ENCODE measurements at places on chromosomes 7 and 10.

DNA sequence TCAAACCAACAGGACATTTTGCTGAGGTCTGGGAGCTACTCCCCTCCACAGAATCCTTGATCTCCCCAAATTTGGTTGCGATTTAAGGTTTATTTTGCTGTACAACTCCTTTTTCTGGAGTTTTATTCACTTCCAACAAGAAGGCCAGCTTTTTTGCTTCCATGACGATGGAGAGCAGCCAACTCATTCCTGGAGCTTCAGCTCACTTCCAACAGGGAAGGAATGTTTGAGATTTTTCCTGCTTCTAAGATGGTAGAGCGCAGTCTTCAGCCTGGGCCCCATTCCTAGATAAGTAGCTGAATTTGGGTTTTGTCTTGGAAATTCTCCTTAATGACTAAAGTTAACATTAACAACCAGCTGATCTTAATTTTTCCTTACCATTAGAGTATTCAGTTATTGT, 30.9 kb upstream of the CREB3L2 start:
- DNase-seq, result no peak

- no peak for DNase-seq
Observed at GRCh38 chr7:99451936-99452335, 13.2 kb downstream of the CPSF4 start.

- DNase-seq, result no peak
Observed at GRCh38 chr10:364267-364775, 229.1 kb downstream of the ZMYND11 start.

- no peak for DNase-seq
Observed at GRCh38 chr10:31707093-31708039, 221.3 kb downstream of the ARHGAP12 start.

DNA sequence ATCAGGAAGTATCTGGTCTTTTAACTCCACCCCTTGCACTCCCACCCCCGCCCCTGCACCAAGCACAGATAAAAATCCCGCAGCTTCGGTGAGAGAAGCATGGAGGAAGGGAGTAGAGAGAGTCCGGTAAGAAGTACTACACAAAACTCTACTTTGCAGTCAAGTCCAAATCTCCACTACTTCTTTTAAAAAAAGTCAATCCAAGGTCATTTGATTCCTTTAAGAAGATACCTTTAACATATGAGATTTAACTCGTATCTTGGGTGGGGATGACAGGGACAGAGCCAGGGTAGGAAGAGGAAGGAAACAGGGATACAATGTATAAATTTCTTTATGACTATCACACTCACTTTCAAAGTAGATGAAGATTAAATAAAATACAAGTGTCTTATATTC, 132.1 kb downstream of the NRBF2 start:
- DNase-seq, result peak; percentile 30

DNA sequence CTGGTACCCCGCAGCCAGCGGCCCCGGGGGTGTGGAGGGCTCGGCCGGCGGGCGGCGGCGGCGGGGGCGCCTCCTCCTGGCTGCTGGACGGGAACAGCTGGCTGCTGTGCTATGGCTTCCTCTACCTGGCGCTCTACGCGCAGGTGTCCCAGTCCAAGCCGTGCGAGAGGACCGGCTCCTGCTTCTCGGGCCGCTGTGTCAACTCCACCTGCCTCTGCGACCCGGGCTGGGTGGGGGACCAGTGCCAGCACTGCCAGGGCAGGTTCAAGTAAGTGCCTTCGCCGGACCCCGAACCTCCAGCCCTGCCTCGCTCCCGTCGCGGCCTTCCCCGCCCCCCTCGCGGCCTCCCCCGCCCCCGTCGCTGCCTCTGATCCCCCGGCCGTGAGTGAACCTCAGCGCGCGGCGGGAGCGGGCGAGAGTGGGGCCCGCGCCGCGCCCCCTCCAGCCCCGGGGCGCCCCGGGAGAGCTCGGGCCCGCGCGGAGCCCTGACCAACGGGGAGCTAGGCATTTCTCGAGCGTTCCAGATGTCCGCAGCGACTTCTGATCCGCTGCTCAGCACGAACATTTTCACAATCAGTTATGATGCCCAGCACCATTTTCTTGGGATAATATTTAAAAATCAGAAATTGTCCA, 727 bp downstream of the ATRNL1 start:
- peak; percentile 65 for DNase-seq

DNA sequence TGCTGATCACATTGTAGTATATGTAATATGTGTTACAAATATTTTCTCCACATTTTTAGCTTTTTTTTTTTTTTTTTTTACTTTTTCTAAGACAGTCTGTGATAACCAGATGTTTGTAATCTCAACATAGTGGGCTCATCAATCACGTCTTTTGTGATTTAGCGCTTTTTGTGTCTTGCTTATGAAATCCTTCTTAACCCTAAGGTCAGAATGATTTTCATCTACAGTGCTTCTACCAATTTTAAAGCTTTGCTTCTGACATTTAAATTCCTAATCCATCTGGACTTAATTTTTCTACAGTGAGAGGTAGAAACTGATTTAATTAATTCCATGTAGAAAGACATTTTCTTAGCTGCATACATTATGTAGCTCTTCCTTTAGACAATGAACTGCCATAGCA, 626.4 kb downstream of the TNS3 start:
- no peak for DNase-seq

DNA sequence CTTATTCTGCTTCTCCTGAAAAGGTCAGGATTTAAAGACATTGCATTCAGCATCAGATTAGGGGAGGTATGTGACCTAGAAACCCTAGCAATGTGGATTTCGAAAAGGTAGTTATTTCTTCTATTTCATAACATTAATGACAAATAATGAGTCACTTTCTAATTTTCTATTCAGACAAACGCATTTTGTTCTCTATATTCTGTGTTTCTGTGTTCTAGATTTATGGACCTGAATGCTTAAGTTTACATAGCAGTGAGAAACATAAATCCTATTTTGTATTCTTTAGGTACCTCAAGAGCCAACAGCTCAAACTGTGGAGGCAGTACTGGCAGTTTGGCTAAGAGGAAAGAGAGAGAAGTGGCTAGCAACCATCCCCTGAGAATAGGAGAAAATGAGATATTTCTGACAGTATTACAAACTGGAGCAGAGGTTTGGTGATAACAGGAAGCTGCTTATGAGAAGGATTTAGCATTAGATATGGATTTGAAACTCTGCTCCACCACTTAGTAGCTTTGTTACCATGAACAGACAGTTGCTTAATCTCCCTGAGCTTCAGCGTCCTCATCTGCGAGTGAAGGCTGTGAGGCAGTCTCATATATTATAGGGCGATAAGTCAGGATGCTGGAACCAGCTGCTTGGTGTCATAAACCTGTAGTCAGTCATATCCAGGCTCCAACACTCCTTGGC, 28.2 kb downstream of the CDK14 start:
- no peak for DNase-seq

GRCh38 chr10:77393821-77394501, 243.6 kb downstream of the KCNMA1 start:
- DNase-seq, result no peak

DNA sequence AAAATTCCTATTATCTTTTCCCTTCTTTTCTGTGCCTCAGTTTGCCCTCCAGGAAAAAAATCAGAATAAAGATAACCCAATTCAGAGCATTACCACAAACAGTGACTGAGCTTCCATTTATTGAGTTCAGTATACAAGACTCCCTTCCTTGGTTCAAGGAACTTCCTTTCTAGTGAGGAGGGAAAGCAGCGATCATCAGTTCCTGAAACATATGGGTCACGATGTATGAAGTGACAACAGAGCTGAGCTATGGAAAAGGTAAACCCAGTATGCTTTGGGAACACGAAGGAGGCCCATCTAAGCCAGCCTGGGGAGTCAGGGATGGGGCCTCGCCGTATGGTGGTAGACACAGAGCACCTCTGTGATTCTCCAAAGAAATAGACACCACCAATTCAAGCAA, 15.8 kb downstream of the C10orf71 start:
- no peak for DNase-seq

GRCh38 chr10:108167766-108168165, 1003.3 kb upstream of the SORCS1 start:
- DNase-seq, result no peak

DNA sequence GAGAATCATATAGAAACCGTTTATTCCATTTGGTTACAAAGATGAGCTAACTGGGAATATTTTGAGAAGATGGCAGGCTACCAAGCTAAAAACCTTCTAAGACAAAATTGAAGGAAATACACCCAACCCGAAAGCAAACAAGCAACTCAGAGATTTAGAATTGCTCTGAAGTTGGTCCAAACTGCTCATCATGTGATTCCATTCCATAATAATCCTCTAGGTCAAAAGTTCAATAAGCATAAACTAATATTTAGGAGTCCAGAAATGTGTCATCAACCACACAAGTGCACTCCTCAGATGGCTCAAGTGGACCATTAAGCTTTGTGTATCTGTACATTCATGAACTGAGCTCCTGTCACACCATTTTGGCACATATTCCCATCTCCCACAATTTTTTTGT, 28.7 kb downstream of the DGKI start:
- DNase-seq, result no peak

DNA sequence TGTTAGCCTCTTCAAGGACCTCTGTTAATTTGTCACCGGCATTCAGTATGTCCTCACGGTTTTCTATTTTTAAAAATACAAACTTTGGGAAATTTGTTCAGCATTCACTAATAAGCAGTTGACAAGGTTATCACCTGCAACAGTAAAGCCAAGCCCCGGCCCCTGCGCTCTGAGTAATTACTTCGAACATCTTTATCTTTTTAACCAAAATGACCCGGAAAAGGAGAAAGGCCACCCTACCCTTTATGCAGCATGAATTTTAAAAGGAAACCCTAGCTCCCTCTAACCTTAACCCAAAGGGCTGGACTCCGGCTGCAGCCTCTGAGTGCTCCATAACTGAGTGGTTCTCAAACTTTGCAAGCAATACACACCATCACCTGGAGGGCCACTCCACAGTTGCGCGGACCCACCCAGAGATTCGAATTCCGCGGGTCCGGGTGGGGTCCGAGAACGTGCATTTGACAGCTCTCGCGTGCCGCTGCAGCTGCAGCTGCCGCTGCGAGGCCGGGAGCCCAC, 940 bp downstream of the NSMCE4A start:
- DNase-seq, result no peak

DNA sequence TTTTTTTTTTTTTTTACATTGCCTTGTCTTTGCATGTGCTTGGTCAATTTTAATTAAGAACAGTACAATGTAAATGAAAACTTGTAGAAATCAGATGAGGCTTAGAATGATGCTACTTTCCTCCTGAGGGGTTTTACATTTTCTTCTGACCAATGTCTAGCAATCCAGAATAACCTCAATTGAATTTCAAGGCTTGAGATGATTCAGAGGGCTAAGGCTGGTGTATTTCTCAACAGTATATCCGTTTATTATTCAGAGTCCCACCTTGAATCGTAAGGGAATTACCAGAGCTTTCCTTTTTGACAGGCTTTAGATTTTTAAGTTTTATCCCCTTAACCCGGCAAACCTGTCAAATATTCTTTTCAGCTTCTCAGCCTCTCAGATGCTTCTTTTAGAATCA, 231.2 kb upstream of the STK17A start:
- no peak for DNase-seq

GRCh38 chr7:102912742-102913141, at the start of gene LRRC17:
Gene LRRC17 (plus strand): TSS chr7:102913000. CDS start chr7:102933914, 20,914 bp downstream.
- DNase-seq, result peak; percentile 60

DNA sequence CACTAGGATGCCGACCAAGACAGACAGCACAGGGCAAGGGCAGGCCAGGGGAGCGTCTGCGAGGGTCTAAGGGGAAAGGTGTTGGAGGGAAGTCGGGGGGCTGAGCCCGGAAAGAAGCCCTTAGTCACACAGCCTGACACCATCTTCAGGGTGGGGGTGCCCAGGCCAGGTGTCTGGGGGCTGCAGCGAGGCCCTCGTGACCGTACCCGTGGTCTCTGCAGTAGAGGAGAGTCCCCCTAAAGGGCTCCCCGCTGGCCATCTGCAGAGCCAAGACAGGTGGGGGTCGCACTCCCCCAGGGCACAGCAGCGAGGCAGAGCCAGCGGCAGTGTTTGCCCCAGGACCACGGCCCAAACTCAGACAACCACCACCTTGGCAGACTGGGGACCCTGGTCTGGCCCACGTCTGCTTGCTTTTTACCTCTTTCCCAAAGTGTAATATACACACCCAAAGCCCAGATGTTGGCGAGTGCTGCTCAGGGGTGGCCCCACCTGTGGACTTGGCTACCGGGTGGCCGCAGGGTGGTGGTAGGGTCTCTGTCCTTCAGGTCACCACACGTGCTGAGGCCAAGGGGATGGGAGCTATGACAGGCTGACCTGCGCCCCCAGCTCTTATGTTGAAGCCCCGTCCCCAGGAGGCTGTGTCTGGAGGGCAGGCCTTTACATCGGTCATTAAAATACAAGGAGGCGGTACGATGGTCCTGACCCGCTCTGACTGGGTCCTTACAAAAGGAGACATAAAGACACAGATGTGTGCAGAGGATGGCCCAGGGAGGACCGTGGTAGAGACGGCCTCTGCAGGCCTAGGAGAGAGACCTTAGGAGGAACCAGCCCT, 107.4 kb downstream of the DNAJB6 start:
- DNase-seq, result no peak

DNA sequence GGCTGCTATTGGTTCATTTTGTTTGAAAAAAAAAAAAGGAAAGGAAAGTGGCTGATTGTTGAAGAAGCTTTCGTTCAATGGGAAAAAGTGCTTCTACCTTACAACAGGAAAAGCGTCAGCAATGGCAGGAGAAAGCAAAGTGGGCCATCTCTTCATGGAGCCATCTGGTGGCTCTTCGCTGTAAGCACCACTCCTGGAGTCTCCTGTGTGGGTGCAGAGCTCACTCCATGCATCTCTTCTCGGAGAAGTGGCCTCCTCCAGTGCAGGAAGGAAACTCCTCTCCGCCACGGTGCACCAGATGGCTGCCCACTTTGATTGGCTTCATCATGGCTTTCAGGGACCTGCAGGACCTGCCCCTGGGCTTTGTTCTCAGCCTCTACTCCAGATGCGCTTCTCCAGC, 250.9 kb downstream of the PTEN start:
- DNase-seq, result peak; percentile 75

DNA sequence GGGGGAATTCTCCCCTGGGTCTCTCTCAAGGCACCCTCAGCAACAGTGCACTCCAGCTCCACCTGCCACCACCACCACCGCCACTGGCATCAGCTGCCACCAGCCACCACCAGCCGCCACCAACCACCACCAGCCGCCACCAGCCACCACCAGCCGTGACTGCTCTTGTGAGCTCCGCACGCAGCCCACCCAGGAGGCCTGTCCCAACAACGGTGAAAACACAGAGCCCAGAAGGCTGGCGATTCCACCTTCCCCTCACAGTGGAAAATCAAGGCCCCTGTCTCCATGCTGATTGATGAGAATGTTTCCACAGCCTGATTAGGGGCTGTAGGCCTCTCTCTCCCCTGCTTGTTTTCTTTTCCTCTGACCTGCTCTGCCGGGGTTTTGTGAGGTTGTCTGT, 41.1 kb downstream of the COBL start:
- DNase-seq, result no peak

DNA sequence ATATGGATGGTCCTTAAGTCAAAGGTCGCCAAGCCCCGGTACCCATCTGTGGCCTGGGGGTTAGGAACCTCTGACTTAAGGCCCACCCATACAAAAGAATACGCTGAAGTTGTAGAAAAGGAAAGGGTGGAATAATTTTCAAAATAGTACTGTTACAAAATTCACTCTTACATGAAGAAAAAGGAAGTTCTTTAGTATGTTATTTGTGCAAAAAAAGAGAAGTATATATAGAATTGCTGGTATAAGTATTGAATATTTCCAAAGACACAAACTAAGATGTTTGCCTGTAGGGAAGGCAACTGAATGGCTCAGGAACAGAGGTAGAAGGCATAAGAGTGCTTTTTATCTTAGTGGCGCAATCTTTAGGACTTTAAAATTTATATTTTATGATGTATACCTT, 78.7 kb downstream of the PRLHR start:
- DNase-seq, result no peak
